ENCODE measurements at places on chromosomes 2 and 18.
A peak's percentile ranks its signal among the peaks of the same experiment; 100 is the strongest.

GRCh38 chr2:102356381-102356712 is 751 bp downstream of the IL18R1 start:
- no peak for DNase-seq

GRCh38 chr2:173118395-173118794 is 42.7 kb downstream of the MAP3K20 start:
- DNase-seq = no peak

DNA sequence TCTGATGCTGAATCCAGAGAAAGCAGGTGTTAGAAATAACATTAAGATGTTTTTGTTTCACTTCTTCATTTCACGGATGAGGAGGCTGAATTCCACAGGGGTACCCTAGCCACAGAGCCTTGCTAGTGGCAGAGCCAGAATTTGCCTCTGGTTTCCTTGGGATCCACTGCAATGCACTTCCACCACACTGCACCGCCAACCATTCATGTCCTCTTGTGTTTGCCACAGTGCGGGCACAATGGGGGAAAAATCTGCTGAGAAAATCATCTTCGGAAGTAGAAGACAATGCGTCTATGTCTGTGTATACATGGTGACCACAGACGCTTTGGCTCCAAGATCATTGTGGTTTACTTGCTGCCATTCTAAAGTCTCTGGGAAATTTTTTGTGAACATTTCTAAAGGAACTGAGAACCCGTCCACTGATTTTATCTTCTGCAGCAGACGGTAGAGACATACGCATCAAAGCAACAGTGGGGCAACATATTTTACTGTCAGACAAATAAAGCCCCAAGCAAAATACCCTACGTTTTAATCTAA is 14.9 kb downstream of the ICOS start:
- DNase-seq = no peak

- no peak for DNase-seq
Measured at GRCh38 chr2:15757820-15758586, 166.3 kb downstream of the DDX1 start.

DNA sequence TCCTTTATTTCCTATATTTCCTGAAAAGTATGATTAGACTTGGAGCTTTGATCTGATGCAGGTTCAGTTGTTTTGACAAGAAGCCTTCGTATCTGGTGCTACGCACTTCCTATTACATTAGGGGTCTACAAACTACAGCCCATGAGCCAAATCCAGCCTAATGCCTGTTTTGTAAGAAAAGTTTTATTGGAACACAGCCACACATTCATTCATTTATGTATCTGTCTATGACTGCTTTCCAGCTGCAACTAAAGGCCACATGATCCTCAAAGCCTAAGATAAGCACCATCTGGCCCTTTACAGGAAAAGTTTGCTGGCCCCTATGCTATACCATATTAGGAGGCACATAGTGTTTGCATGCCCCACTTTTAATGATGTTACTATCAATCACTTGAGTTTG is 26.0 kb downstream of the EIF2AK3 start:
- no peak for DNase-seq

DNA sequence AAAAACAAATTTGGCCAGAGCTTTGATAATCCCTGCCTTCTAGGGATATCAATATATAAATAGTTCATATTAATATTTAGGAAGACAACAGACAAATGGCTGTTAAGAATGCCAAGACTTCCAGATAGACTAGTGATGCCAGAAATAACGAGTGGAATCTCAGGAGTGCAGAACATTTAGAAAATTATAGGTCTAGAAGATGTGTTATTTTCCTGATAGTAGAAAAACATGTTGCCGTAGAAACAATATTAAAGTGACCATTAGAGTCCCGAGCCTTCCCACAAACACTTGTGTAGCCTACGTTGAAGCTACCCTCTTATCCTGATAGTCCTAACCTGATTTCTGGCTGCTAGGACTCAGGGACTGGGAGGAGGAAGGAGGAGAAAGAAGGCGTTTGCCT is 54.3 kb upstream of the ITGA6 start:
- no peak for DNase-seq

GRCh38 chr2:8009010-8009597 is 672.8 kb upstream of the ID2 start:
- no peak for DNase-seq

GRCh38 chr2:209472112-209472832 is 48.4 kb downstream of the MAP2 start:
- no peak for DNase-seq

DNA sequence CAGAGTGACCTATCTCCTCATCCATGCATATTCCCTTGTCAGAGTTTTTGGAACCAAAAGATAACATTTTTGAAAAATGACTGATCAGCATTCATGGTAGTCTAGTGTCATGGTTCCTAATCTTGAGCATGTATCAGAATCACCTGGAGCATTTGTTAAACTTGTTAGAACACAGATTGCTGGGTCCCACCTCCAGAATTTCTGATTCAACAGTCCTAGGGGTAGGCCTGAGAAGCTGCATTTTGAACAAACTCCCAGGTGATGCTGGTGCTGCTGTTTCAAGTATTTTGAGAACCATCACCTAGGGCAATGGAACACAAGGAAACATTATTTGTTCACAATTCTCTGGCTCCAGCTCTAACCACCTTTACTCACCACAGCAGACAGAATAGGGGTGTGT is 21.0 kb downstream of the TMEM200C start:
- DNase-seq = no peak

- DNase-seq = no peak
Measured at GRCh38 chr2:9207641-9208311, 1.2 kb downstream of the ASAP2 start.

- DNase-seq = no peak
Measured at GRCh38 chr2:110647777-110648176, 30.1 kb downstream of the BUB1 start.

DNA sequence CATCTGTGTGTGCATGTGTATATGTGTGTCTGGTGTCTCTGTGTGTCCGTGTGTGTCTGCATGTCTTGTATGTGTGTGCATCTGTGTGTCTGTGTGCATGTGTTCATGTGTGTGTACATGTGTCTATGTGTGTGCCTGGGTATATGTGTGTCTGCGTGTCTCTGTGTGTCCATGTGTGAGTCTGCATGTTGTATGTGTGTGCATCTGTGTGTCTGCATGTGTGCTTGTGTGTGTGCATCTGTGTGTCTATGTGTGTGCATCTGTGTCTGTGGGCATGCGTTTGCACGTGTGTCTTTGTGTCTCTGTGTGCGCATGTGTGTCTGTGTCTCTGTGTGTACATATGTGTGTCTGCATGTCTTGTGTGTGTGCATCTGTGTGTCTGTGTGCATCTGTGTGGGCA is 207.7 kb downstream of the TNS1 start:
- DNase-seq = no peak

GRCh38 chr2:181998891-181999654 is 13.4 kb downstream of the PPP1R1C start:
- DNase-seq = no peak

DNA sequence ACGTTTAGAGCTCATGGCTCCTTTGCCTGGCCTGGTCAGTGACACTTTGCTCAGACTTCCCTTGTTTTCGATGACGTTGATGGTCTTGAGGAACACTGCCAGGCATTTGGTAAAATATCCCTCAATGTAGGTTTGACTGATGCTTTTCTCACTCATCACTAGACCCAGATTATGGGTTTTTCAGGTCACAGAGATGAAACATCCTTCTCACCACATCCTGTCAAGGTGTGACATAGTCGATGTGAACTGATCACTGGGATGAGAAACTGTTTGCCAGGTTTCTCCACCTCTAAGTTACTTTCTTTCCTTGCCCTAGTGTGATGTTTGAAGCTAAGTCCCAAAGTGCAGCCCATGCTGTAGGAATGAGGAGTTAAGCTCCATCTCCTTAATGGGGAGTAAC is 81.5 kb downstream of the AFF3 start:
- no peak for DNase-seq

DNA sequence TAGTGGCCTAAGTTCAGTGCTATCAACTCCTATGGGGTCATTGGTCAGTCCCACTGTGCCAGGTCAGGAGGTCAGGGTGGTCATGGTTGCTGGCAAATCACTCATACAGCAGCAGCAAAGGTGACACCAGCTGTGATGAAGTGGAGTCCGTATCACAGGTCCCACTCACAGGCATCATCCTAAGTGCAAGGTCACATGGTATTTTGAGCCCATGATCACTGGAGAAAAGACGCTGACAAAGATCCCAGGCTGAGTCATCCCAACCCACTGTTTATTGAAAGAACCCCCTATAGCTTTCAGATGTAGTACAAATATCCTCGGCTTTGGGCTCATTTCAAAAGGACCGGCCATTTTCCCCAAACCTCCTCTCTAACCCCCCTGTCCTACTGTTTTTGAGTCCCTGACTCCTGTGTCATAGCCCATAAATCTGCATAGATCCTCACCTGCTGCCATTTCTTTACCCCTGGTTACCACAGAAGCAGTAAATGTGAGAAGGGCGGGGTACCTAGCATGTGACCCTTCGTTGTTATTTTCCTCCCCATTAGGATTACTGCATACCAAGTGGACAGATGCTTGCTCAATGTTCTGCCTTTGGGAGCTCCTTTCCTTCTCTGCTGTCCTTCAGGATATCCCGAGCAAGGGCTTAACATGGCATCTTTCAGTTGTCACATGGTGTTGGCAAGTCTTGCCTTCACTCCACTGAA is 107.7 kb downstream of the COL6A3 start:
- DNase-seq = no peak

GRCh38 chr2:170525566-170525900 is 189.6 kb upstream of the SP5 start:
- DNase-seq = no peak

DNA sequence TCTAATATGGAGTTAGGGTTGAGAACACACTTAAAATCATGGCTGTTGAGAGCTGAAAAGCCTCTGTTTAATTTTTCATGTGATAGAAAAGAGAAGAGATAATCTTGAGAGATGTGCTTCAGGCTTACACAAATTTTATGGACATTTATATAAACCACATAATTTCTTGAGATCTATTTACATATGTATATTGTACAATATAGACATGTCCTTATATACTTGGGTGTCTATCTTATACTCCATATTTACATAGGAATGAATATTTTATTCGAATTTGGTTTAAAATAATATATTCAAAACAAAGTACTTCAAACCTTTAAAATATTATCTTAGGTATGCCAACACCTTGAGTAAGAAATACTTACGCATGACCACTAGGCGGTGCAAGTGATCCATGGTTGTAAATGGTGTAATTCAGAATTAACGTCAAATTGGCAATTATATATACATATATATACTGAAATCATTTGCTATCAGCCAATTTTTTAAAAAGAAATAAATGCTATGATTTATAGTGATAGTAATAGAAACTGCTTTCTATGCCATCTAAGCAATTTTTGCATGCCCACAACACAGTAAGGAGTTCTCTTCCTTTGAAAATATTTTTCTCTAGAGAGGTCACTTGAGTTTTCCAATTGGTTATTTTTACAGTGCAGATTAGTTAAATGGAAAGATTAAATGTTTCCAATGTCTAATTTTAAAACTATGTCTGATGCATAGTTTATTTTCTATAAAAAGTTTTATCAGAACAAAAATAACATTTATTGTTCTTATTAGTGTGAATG is 37.6 kb upstream of the SPAG16 start:
- peak; percentile 7 for DNase-seq

GRCh38 chr2:106358081-106358480 is 110.1 kb downstream of the RGPD3 start:
- DNase-seq = no peak

- DNase-seq = no peak
Measured at GRCh38 chr18:79782566-79783308, 15.0 kb upstream of the KCNG2 start.

DNA sequence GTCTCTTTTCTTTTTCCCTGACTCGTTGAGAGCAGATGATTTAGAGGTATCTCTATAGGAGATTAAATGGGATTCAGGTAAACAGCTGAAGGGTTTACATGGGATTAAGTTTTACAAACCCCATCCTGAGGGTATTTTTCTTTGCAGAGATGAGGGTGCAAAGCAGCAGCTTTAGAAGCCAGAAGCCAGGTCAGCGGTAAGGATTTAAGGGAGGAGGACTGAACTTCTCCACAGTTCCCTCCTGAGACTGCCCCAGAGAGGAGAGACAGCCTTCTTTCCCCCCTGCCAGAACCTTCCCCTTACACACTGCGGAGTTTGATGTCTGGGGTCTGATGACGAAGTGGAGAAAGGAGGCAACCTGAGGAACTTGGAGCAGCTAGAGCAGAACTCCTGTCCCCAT is 220.1 kb downstream of the PRKCE start:
- no peak for DNase-seq

GRCh38 chr2:40321016-40321623 is 130.8 kb downstream of the SLC8A1 start:
- DNase-seq = no peak

DNA sequence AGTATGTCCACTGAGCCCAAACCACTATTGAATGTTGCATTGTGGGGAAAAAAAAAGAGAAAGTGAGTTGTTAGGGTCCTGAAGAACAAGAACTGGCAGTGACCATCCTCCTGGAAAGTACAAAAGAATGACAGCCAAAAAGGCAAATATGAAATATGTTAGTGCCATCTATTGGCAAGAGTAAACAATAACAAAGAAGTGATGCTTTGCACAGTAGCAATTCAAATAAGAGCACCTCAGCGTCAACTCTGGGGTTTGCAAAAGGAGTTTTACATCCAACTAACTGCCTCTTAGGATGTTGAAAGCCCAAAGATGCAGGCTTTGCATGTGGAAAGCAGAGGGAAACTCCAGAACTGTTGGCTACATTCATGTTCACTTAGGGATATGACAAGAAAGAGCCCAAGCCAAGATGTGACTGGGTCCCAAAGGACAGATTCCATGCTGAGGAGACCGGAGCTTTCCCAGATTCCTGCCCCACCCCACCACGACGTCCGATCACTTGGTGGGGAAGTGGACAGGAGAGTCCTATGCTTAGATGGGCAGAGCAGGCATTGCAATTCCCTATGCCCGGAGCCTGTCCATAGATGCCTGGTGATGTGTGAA is 15.6 kb downstream of the TRABD2A start:
- DNase-seq = peak; percentile 66

GRCh38 chr2:66888791-66889631 is 454.1 kb downstream of the MEIS1 start:
- DNase-seq = no peak

DNA sequence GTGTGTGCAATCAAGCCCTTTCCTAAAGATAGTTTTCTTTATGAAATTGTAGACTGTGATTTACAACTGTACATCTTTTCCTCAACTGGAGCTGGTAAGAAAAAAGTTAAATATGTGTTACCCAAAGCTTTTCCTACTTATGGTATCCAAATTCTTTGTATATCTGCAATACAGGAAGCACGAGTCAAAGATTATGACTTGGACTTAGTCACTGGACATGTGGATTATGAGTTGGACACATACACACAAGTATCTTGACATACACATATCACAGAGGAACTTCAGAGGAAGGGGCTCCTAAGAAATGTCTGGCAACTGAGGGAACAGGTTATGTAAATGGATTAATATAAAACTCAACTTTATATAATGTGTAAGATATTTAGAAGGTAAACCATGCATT is 35.2 kb downstream of the PRELID3A start:
- DNase-seq = no peak

- no peak for DNase-seq
Measured at GRCh38 chr2:140308706-140309105, 1528.5 kb upstream of the NXPH2 start.

DNA sequence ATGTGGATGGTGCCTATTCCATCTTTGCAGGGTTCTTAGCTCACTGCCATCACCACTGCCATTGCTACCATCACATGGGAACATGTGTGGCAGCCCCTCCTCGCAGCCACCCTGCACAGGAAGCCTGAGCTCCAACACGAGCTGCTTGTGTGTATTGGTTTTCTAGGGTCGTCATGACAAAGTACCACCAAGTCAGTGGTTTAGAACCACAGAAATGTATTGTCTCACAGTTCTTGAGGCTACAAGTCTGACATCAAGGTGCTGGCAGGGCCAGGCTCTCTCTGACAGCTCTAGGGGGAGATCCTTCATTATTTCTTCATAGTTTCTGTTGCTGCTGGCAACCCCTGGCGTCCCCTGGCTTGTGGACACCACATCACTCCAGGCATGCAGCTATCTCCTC is 10.3 kb upstream of the IL1R2 start:
- DNase-seq = no peak
